Lung (tissue), 17 donors: ENCODE measurements at places on chromosomes 2 and 18. TPM values are rescaled to one million over a fixed set of nuclear protein-coding genes. Genes with fewer than 3 reads are reported as not detected.

Gene GPR55
- 0.26 TPM for total RNA-seq

Gene TCF23
- total RNA-seq: 0.18 TPM

Gene DES
- total RNA-seq: 23.9 TPM

Gene LOXHD1
- total RNA-seq: 1.9 TPM

Gene TDRD15
- total RNA-seq: not detected

Gene GALNT3
- 26.6 TPM for total RNA-seq

Gene CD28
- total RNA-seq: 1.0 TPM

Gene UGT1A3
- not detected for total RNA-seq

Gene REG1B
- not detected for total RNA-seq

Gene SERPINB12
- total RNA-seq: not detected

Gene KIF1A
- 2.3 TPM for total RNA-seq

Gene SERPINB10
- total RNA-seq: 0.64 TPM

Gene IL1F10
- total RNA-seq: not detected

Gene PROM2
- 5.5 TPM for total RNA-seq

Gene GATA6
- 34.3 TPM for total RNA-seq

Gene BOK
- total RNA-seq: 44.3 TPM

Gene CYS1
- 5.1 TPM for total RNA-seq

Gene SLC23A3
- total RNA-seq: 2.0 TPM

Gene SCN7A
- total RNA-seq: 39.8 TPM

Gene PDE11A
- total RNA-seq: 1.3 TPM

Gene NPAS2
- total RNA-seq: 17.1 TPM

Gene CD207
- 0.11 TPM for total RNA-seq

Gene EGR4
- not detected for total RNA-seq

Gene OSBPL6
- 23.5 TPM for total RNA-seq

Gene MLPH
- 154 TPM for total RNA-seq

Gene BOLL
- total RNA-seq: not detected

Gene ARHGAP25
- 17.1 TPM for total RNA-seq

Gene CNGA3
- total RNA-seq: 0.23 TPM

Gene CRYGC
- not detected for total RNA-seq

Gene SPDYA
- 6.9 TPM for total RNA-seq

Gene VWC2L
- total RNA-seq: 0.57 TPM
